ENCODE measurements at places on chromosomes 7 and 10.

DNA sequence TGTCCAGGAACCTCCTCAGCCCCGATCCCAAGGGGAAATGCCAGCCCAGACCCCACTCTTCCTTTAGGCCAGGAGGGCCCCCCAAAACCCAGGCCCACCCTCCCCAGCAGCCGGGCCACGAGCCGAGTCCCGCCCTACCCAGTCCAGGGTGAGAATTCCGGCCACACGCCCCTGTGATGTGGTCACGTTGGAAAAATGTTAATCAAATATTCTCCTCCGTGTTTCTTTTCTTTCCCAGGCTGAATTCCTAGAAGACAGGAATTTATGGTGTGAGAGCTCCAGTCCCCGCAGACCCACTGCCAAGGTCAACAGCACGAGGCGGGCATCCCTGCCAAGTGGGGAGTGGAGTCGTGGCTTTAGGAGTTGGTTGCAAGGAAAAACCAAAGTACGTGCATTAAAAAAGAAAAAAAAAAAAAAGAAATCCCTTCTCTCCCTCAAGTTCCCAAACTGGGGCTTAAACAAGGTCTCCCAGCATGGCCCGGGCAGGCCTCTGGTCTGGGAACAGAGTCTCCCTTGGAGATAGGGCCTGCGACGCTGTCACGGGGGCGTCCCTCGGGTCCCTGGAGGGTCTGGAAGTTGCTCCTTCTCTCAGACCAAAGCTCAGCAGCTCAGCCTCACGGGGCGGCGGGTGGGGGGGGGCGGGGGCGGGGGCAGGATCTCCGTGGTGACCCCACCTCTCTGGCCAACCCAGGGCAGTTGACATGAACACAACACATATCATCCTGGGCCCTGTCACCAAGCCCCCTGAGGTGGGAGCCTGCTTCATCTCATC lies 28.1 kb upstream of the ELN start:
- DNase-seq, result no peak

GRCh38 chr10:60883187-60883586 lies 60.8 kb downstream of the RHOBTB1 start:
- peak; percentile 31 for DNase-seq

DNA sequence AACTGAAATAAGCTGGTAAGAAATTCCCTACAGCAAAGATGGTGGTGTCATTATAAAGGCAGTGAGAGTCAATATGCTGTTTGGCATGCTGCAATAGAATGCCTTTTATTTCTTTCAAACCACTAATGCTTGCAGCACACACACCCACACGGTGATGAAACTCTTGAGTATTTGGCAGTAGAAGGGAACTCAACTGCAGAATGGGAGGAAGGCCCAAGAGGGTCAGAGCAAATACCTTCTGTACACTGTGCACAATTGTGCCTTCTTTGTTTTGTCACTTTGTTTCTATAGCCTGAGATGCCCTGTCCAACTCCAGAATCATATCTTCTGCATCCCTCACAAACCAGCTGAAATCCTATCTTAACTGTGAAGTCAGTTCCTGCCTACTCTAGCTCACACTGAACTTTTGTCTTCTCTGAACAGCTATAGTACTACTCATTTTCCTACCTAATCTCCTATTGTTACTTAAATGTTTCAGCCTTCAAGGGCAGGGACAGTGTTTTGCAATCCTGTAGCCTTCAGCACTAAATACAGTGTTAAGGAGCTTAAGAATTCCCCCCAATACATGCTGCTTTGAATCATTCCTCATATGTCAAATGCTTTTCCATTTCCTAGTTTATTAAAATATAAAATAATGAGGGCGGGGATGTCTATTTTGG lies 22.2 kb downstream of the MMS19 start:
- no peak for DNase-seq

GRCh38 chr7:114148779-114149178 lies 230.0 kb upstream of the PPP1R3A start:
- DNase-seq, result no peak

GRCh38 chr7:38756521-38756920 lies 125.3 kb upstream of the AMPH start:
- DNase-seq, result no peak

- no peak for DNase-seq
These were observed 140.4 kb upstream of the BMPER start for GRCh38 chr7:33764752-33765451.

- DNase-seq, result no peak
These were observed 152.6 kb upstream of the PRR15 start for GRCh38 chr7:29410996-29411395.

DNA sequence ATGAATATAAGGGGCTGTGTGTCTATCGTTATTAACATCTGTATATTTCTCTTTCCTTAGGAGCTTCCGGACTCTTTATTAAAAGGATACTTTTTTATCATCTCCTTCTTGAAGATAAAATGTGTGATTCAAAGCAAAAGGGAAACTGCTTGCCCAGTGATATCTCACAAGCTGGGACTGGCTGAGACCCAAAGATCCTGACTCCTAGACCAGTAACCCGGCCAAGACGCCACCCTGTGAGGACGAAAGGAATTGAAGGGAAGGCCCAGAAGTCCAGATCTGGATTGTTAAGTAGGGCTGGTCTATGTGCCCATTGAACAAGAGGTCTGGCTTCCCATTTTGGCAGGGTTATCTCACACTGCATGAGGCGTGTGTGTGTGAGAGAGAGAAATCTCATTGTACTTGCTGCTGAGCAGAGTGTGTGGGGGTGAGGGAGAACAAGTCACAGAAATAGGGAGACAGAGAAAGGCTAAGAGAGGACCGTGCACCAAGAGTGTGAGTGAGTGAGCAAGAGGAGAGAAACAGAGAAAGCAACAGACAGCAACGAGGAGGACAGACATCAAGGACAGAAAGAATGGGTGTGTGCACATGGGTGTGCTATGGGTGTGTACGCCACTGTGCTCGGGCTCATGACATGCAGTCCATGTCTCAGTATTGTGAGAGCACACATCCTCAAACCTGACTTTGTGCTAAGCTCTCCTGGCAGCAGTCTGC lies 75.4 kb downstream of the PLXNA4 start:
- DNase-seq, result no peak

DNA sequence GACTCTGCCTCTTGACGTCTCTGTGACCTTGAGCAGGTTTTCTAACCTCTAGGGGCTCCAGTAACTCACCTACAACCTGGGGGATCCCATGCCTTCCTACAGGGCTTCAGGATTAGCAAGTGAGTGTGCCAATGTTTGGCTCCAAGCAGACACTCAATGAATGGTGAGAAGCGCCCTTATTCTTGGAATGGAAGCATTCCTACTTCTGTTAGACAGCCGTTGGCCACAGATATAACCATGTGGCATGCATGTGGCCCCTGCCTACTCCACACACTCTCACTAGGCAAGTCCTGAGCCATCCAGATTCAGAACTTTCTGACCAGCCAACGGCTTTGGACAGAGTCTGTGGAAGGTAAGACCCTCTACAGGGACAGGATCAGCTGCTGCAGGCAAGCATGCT lies 108.9 kb upstream of the LYZL2 start:
- no peak for DNase-seq

DNA sequence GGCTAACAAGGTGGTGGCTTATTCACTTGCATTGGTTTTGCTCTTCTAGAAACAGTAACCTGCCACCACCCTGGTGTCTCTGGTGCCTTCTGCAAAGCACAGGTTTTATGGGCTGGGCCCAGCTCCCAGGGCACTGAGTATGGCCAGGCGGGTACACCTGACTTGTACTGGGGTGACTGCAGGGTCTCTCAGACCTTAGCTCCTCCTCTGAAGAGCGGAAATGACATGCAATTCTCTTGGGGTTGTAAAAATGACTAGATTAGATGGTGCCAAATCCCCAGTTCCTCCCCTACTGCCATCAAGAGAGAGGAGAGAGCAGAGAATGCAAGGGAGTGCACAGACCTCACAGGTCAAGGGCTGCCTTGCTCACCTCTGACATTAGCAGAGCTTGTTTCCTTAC lies 14.7 kb downstream of the ESYT2 start:
- no peak for DNase-seq

DNA sequence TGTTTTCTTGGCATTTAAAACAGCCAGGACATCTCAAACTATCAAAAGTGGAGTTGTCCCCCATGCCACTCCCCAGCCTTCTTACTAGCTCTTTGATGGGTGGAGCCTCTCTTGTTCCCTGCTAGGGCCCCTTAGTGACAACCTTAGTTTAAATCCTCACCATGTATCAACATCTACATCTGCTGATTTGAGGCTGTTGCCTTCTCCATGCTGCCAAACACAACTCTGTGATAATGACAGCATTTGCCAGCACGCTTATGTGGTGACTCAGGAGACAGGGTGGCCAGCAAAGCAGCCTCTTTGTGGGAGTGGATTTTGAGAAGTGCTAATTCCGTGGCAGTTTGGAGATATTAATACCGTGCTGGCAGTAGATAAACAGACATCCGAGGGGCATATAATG lies 145.4 kb downstream of the LRRC4 start:
- peak; percentile 12 for DNase-seq

DNA sequence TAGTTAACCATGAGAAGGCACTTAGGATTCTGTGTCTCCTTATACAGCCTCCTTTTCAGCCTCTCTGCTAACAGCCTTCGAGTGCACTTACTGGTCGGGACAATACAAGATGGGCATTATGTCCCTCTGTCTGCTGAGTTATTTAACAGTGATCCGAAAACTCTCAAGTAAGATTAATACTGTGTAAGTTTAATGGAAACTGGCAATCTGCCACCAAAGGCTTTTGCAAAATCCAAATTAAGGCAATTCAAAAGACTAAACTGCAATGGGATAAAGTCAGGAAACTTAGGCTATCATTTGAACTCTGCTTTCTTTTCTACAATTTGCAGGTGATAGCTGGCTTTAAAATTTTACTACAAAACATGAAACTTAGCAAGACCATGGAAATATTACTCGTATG lies 477.8 kb downstream of the TFEC start:
- no peak for DNase-seq

DNA sequence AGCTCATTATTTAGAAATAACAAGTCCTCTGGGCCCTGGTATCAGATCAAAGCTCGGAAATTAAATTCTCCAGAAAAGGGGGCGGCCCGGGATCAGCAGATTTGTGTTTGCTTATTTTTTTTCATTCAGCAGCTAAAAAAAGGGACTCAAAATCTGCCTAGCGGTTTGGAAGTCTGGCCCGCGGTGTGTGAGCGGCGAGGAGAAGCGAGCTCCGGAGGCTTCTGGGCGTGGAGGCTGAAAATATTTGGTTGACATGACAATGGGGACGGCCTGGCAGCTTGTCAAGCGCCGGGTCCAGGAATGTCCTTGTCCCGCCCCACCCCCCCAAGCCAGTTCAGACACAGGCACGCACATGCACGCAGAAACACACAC lies 43.4 kb downstream of the FOXL3 start:
- DNase-seq, result no peak

- no peak for DNase-seq
These were observed 16.4 kb upstream of the PARP12 start for GRCh38 chr7:140079121-140079536.

DNA sequence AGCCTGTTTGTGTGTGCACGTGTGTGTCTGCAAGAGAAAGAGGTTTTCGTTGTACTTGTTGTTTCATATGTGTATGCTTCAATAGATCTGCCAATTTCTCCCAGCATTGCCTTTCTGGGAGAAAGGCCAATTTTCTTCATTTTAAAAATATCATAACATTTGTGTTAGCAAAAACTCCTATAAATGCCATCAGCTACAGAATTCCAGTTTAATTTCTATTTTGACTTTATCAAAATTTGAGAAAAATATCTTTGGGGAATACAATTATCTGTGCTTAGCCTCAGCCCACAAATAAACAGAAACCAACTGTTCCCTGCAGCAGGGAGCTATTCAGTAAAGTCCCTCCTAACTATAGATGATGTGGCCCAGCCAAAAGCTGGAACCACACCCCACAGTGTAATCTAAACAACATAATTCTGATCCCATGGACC lies 68.3 kb upstream of the MGMT start:
- no peak for DNase-seq

DNA sequence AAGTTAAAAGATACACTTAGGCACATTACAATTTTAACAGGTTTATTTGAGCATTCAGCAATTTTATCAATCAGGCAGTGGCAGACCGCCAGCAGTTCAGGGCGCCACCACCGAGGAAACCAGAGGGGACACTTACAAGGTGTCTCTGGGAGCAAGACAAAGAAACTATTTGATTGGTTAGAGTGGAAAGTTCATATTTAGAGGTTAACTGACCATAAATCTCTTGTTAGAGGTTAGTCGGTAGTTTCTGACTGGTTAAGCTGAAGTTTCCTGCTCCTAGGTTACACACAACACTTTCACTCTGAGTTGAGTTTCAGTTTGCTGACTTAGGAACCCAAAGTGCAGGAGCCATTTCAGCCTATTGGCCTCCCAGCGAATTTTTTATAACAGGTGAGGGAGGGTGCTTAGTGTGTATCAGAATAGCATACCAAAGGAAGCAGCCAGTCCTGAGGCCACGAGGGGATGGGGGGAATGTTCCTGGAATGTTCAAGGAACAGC lies 10.8 kb upstream of the PVRIG start:
- no peak for DNase-seq

DNA sequence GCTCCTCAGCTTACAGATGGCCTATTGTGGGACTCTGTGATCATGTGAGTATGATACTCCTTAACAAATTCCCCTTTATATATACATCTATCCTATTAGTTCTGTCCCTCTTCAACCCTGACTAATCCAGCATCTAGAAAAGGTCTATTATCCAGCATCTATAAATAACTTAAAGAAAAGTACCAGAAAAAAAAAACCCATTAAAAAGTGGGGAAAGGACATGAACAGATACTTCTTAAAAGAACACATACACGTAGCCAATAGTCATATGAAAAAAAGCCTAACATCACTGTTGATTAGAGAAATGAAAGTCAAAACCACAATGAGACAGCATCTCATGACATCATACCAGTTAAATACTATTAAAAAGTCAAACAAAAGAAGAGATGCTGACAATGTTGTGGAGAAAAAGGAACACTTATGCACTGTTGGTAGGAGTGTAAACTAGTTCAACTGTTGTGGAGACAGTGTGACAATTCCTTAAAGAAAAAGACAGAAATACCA lies 549.5 kb upstream of the GRM3 start:
- DNase-seq, result no peak

- peak; percentile 31 for DNase-seq
These were observed 52.1 kb upstream of the JCAD start for GRCh38 chr10:30111340-30112022.

DNA sequence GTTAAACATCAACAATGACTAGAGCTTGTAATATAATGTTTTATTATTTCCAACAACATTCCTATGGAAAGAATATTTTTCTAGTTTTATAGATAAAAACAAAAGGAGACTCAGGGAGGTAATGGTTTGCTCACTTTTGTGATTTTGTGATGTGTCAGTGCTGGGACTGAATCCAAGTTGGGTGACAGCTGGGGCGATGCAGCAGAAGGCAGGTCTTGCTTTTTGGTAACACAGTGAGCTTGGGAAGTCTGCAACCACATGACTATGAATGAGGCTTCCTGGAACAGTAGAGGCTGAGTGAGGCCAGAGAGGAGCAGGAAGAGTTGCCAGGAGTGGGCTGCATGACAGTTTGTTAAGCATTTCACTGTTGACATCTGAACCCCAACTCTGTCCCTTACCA lies 4.9 kb upstream of the YKT6 start:
- DNase-seq, result no peak

DNA sequence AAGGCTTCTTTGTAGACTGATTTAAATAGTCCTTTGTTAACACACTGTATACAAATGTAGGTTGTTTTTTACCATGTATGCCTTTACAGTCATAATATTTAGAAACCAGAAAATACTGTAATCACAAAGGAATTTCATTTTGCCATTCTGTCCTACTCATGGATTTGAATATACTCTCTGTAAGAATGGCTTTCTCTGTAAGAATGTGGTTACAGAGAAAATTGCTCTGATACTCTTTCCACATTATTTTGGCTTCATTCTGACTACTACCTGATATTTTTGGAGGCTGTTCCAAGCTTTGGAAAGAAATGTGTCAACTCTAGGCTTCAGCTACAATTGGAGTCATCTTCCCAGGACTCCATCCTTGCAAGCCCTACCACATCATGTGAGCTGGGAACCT lies 23.5 kb downstream of the CH25H start:
- DNase-seq, result no peak
